ENCODE measurements at places on chromosomes 12 and 14. TPM values are rescaled to one million over a fixed set of nuclear protein-coding genes. Genes with fewer than 3 reads are reported as not detected.

Gene RHEBL1
- 1.5 TPM for polyA plus RNA-seq

Gene RGS6
- polyA plus RNA-seq = 1.3 TPM

Gene CHGA
- not detected for polyA plus RNA-seq

Gene LUM
- polyA plus RNA-seq = 135 TPM

Gene PRB2
- not detected for polyA plus RNA-seq

Gene TUNAR
- polyA plus RNA-seq = 1.5 TPM

Gene OTUB2
- polyA plus RNA-seq = 4.1 TPM

Gene TAS2R20
- polyA plus RNA-seq = 1.2 TPM

Gene SDR9C7
- 0.16 TPM for polyA plus RNA-seq

Gene BCL11B
- 2.5 TPM for polyA plus RNA-seq

Gene SERPINA9
- not detected for polyA plus RNA-seq

Gene FOXN4
- polyA plus RNA-seq = 1.8 TPM

Gene MUCL1
- not detected for polyA plus RNA-seq

- no peak for DNase-seq
These were observed 356.6 kb downstream of the CEP128 start for GRCh38 chr14:80584744-80585505.

DNA sequence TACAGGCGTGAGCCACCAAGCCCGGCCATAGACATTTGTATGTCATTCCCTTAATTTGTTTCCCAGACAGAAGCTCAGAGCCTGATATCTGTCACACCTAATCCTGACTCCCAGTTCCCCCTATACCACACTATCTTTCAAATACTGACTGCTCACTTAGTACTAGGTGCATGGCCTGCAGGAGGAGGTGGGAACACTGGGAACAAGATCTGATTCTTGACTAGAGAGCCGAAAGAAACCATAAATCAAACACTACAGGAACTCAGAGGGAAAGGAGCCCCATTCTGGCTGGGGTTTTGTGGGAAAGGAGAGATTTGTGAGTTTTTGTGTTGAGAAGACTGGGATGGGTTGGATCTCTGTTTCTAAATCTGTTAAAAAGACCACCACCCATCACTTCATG, 4.9 kb downstream of the KHNYN start:
- no peak for DNase-seq

DNA sequence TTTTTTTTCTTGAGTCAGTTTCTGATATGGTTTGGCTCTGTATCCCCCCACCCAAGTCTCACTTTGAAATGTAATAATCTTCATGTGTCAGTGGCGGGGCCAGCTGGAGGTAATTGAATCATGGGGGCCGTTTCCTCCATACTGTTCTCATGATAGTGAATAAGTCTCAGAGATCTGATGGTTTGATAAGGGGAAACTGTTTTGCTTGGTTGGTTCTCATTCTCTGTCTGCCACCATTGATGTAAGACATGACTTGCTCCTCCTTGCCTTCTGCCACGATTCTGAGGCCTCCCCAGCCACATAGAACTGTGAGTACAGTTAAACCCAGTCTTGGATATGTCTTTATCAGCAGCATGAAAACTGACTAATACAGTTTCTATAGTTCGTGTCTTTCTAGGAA, 42.9 kb downstream of the WNK1 start:
- DNase-seq = no peak

GRCh38 chr14:81432219-81432661, 32.1 kb upstream of the STON2 start:
- DNase-seq = no peak

DNA sequence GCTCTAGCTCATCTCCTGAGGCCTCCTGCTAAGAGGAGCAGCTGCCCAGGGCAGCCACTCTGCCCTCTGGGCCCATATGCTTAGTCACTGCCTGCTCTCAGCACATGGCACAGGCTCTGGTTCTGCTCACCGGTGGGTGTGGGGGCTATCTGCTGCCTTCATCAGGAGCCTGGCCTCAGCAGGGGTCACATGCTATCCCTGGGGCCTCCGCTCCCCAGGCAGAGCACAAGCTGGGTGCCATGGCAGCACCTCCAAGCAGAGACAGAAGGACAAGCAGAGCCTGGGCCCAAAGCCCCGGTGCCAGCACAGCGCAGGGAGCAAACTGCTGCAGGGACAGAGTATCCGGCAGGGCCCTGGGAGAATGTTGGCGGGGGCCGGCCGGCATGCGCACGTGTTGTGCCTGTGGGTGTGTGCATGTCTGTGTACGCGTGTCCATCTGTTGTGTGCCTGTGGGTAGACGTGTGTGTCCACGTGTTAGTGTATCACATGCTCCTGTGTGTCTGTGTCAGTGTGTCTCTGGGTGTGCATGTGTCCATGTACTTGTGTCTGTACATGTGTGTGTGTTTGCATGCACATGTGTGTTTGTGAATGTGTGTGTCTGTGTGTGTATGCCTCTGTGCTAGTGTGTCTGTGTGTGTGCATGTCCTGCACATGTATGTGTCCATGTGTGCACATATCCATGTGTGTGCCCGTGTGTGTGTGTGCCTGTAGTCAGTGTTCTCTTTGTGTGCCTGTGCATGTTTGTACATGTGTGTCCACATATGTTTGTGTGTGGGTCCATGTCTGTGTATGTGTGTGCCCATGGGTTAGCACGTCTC, 326.9 kb downstream of the TMEM121 start:
- DNase-seq = no peak

DNA sequence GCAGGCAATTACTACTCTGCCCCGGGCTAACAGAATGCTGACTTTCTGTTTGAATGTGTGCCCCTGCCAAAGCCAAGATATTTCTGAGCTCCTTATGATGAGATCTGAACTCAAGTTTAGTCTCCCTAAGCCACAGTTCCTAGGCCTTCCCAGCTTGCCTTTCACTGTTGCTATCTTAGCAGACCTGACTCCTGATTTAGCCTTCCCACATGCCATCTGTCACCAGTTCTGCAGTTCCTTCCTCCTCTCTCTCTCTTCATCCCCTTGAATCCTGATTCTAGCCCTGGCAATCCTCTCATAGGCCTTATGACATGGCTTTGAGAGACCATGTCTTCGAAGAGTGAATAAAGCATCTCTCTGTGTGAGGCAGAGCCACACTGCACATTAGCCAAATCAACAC, 12.5 kb upstream of the SAMD4A start:
- no peak for DNase-seq

DNA sequence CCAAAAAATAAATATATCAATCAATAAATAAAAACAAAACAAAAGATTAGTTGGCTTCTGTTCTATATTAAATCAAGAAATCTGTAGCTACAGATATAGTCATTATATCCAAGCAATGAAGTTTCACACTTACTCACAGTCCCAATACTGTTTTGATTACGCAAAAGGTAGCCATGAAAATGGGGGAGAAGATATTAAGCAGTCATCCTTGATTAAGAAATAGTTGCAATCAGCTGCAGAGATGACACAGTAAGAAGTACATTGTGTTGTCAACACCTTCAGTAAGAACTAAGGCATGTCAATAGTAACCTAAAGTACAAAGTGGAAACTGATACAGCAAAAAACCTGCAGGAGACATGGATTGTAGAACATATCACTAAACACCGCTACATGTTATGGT, 11.0 kb upstream of the RHOJ start:
- DNase-seq = no peak

DNA sequence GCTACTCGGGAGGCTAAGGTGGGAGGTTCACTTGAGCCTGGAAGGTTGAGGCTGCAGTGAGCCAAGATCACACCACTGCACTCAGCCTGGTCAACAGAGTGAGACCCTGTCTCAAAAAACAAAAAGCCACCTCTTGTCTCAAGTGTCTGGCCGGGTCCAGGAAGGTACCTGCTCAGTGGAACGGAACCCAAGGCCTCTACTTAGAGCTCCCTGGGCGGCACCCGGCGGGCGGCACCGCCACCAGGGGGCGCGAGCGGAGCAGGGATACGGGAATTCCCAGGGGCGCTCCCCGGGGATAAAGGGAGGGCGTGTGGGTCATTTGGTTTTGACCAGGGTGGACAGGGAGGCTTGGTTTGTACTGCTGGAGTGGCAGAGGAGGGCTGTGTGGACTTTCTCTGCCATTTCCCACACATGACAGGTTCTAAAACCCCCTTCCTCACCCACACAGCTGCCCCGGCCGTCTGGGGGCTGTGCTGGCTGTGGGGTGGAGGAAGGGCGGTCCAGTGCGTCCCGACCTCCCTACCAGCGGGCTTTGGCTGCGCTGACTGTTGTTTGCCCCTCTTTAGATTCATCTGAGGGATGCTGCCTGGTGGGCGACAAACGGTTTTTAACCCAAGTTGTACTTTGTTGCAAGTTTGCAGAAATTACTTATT, 91.4 kb downstream of the SETD3 start:
- DNase-seq = no peak

DNA sequence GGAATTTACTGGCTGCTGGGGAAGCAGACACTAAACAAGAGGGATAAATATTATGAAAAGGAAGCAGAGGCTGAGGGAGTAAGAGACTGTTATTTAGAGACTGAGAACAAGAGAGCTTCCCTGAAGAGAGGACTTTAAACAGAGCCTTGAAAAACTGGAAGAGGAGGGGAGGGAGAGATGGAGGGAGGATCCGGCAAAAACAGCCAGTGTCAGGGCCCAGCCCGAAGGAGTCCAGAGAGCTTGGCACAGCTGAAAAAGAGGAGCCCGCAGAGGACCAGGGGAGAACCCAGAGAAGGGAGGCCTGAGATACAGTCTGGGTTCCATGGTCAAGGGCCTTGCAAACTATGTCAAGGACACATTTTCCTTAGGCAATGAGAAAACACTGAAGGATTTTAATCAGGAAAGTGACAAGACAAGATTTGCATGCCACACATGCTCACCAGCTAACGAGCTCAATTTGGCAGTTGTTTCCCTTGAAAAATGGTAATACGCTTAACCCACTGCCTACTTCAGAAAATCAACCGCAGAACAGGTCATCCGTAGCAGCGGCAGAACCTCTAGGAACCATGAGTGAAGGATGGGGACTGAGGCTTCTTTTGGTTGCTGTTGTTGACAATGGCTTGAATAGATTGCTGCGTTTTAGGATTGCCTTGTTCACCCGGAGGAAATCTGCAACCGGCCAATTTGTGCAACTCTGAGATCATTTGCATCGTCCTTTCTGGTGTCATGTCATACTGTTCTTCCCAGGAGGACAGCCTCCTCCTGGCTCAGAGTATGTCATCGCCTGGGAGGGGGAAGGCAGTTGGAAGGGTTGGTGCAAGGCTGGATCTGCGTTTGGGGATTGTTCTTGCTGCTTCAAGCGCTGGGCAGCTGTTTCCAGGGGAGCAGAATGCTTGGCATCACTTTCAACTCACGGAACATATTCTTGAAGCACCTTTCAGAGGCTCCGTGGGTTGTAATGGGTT, 108.2 kb downstream of the PRMT8 start:
- DNase-seq = no peak

GRCh38 chr12:94116191-94116590, 32.2 kb upstream of the PLXNC1 start:
- DNase-seq = no peak

- no peak for DNase-seq
These were observed 55.0 kb upstream of the PSMC1 start for GRCh38 chr14:90201344-90201743.

GRCh38 chr14:67514203-67514607, 18.9 kb upstream of the PLEKHH1 start:
- no peak for DNase-seq

DNA sequence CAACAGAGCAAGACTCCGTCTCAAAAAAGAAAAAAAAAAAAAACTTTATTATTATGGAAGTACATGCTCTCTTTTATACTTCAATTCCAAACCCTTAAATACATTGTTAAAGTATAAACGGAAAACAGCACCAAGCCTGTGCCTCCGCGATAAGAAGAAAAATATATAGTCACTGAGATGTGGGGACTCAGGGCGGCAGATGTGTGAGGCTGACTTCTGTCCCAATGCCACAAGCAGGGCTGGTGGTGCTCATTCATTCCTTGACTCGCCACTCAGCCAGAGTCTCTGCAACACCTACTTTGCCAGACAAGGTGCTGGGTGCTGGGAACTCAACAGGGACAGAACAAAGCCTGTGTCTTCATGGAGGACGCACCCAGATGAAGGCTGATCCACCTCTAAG, 13.8 kb downstream of the LGMN start:
- no peak for DNase-seq

- DNase-seq = no peak
These were observed 54.4 kb upstream of the PRMT8 start for GRCh38 chr12:3436461-3437065.

DNA sequence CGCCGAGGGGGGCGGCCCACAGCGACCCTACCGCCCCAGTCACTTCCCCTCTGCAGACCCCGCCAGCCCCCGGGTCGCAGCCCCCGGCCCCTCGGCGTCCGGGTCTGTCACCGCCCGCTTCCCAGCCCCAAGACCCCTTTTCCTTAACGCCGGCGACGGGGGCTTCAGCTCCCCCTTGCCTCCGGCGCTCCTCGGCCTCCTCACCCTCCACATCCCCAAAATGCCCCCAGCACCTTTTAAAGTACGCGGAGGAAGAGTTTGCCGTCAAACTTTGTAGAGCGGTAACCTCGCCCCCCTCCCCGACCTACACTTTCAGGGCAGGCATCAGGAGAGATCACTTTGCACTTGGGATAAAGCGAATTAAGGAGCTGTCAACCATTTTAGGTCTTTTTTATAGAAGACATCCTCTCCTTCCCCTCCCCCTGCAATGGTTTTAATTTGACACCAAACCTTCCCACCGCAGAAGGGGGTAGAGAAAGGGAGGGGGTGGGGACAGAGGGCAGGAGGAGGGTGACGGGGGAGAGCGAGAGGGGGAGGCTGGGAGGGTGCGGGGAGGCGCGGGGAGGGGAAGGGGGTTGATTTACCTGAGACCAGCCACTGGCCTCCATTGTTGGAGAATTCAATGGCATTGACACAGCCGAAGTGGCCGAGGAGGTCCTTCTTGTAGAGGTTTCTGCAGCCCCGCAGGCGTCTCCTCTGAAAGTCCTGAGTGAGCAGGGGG, 578 bp downstream of the DCAF5 start:
- peak; percentile 39 for DNase-seq

Measured in right renal pelvis (tissue), 4 donors.